ENCODE measurements at places on chromosomes 7 and 10. TPM values are rescaled to one million over a fixed set of nuclear protein-coding genes. Genes with fewer than 3 reads are reported as not detected.
A peak's percentile ranks its signal among the peaks of the same experiment; 100 is the strongest.

DNA sequence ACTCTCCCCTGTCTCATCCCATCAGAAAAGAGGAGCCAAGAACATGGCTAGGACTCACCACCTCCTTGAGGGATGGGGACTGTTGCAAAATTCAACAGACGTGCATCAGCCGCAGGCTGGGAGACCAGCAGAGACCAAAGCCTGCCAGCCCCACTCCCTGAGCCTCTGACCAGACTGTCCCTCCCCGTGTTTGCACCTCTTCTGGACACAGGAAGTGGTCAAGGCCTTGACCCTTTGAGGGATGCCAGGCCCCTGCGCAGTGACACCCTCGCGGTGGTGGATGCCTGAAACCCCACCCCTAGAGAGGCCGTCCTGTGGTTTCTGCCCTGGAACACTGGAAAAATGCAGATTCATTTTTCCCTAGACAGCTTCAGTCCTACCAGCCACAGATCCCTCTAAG is 128.4 kb upstream of the TCF7L2 start:
- DNase-seq, result no peak

GRCh38 chr10:1745780-1746456 is 8.6 kb upstream of the ADARB2 start:
- no peak for DNase-seq

GRCh38 chr10:48523212-48523819 is 81.6 kb downstream of the ARHGAP22 start:
- DNase-seq, result peak; percentile 85

DNA sequence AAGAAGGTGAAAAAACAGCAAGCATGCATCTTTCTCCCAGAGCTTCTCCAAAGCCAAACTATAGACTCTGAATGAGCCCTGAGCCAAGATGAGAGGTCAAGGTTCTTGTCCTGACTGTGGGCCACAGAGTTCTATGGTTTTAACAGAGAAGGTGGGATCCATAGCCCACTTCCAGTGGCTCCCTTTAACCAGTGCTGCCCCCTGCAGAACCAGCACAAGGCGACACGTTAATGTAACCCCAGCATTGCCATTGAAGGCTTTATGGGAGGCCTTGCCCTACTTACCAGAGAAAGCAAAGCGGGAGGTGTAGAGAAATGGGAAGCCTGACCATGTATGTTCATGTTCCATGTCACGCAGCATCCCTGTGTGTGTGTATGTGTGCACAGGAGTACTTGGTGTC is 243.6 kb downstream of the PRPF18 start:
- DNase-seq, result no peak

DNA sequence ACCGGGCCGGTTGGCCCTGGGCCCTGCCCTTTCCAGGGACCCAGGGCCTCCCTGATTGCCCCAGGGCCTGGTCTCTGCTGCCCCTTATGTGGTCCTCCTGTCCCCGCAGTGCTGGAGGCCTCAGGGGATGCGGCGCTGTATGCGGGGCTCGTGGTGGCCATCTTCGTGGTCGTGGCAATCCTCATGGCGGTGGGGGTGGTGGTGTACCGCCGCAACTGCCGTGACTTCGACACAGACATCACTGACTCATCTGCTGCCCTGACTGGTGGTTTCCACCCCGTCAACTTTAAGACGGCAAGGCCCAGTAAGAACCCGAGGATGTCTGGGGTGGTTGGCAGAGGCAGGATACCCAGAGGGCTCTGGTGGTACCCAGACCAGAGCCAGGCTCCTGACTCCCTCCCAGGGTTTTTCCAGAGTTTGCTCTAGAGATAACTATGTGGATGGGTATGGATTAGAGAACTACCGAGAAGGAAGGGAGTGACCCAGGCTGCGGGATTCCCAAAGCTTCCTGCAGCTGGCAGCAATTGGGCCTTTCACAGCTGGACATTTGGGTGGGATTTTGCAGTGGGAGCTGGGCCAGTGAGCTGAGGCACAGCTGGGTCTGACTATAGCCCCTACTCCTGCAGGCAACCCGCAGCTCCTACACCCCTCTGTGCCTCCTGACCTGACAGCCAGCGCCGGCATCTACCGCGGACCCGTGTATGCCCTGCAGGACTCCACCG is 28.1 kb upstream of the SLC29A3 start:
- DNase-seq, result no peak

GRCh38 chr10:57262892-57263291 is 901.8 kb upstream of the ZWINT start:
- DNase-seq, result no peak

RET gene
- 0.52 TPM for polyA plus RNA-seq

- DNase-seq, result no peak
These were observed 33.0 kb upstream of the UNC5B start for GRCh38 chr10:71179382-71179781.

- DNase-seq, result no peak
These were observed 771 bp upstream of the ADIRF start for GRCh38 chr10:86967481-86967941.
